Hindlimb muscle (tissue), 1 donor: ENCODE measurements at places on chromosomes 7 and 10. TPM values are rescaled to one million over a fixed set of nuclear protein-coding genes. Genes with fewer than 3 reads are reported as not detected.

The CUBN gene
- 3.3 TPM for polyA plus RNA-seq

The SORCS1 gene
- polyA plus RNA-seq, result 4.7 TPM

DNA sequence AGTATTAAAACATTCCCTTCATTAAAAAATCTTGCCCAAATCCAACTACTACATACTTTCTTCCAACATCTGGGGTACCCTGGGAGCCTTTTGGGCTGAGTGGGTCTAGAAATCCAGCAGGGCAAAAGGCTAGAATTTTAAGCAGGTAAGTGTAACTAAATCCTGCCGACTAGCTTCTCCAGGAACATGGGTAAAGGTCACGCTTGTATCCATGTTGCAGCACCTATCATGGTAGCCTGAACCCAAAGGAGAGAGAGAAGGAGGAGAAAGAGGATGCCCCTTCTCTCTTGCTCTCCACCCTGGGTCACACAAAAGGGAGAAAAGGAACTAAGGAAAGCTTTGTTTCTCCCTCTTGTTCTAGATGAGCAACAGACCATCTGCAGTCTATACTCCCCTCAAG, 53.3 kb downstream of the ZNF680 start:
- DNase-seq, result no peak

DNA sequence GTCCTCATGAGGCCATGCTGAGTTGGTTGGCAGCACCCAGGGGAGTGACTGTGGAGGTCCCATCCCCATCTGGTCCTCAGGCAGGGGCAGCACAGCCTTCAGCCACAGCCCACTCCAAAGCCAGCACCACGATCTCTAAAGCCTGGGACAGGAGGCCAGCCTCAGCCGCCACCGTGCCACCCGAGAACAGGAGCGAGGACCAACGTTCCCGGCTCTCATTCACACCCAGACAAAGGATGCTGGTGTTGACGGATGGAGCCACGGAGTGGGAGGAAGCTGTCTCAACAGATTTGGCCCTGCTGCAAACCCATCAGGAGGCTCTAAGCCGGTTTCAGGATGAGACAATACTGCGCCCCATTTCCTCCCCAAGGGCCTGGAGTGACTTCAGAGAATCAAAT, 42.7 kb upstream of the PPP2R2D start:
- DNase-seq, result no peak

GRCh38 chr10:63588436-63589167, 67.4 kb downstream of the REEP3 start:
- DNase-seq, result no peak

GRCh38 chr10:98340261-98340939, 72.4 kb upstream of the LOXL4 start:
- DNase-seq, result no peak
